ENCODE measurements at places on chromosomes 16 and 17.

- no peak for DNase-seq
Observed at GRCh38 chr17:55680686-55681341, 41.9 kb downstream of the TMEM100 start.

- DNase-seq, result no peak
Observed at GRCh38 chr17:66301367-66301863, 998 bp upstream of the PRKCA start.

- DNase-seq, result no peak
Observed at GRCh38 chr17:27558842-27559505, 72.0 kb upstream of the LGALS9 start.

DNA sequence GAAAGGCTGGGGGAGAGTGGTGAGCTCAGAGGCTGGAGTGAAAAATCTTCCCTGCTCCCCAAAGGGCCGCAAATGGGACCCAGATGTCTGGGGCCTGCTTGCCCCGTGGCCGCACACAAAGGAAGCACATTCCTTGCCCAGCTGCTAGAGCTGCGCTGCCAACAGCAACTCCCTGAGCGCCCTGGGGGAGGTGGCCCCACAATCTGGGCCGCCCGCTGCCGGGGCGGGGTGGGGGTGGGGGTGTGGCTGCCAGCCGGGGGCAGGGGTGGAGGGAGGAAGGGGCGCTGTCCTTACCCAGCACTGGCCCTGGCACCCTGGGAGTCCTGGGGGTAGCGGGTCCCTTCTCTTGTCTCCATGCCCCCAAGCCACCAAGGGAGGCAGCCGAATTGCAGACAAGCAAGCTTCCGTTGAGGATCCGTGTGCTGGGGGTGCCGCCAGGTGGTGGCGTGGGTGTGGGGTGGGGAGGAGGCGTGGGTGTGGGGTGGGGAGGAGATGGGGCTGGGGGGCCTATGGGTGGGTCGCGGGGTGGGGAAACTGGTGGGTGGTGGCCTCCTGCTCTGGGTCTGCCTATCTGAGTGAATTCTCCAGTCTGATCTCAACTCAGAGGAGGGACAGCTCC lies 48.4 kb upstream of the PABPN1L start:
- no peak for DNase-seq

DNA sequence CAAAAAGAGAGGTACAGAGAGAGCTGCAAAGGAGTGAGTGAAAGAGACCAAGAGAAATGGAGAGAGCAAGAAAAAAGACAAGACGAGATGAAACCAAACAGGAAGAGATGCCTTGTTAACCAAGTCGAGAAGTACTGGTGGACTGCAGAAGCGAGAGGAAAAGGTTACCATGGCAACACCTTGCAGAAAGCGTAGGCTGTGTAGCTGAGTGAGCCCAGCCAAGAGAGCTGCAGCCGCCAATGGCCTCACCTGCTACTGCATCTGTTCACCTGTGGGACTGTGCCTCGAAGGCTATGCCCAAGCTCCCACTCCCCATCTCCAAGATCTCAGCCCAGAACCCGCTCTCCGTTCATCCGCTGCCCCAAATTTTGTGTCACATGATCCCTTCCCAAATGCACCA lies 161.3 kb downstream of the SLC39A11 start:
- DNase-seq, result no peak

GRCh38 chr17:80246266-80246681 lies 14.4 kb upstream of the RNF213 start:
- no peak for DNase-seq

DNA sequence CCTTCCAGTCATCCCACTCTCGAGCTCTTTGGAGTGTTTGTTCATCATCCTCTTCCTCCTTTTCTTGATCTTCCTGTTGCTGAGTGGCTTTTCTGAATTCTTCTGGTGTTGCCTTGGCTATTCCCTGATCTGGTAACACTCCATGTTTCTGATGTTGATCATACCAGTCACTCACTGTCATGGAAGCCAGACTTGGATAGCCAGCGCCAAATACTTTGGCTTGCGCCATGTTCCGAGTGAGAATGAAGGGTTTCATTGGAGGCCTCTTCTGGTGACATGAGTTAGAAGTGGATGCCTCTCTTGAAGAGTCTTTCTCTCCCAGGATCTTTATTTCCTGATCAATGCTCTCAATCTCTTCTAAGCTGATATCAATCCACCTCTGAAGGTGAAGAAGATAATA lies 31.2 kb downstream of the TEX14 start:
- no peak for DNase-seq

DNA sequence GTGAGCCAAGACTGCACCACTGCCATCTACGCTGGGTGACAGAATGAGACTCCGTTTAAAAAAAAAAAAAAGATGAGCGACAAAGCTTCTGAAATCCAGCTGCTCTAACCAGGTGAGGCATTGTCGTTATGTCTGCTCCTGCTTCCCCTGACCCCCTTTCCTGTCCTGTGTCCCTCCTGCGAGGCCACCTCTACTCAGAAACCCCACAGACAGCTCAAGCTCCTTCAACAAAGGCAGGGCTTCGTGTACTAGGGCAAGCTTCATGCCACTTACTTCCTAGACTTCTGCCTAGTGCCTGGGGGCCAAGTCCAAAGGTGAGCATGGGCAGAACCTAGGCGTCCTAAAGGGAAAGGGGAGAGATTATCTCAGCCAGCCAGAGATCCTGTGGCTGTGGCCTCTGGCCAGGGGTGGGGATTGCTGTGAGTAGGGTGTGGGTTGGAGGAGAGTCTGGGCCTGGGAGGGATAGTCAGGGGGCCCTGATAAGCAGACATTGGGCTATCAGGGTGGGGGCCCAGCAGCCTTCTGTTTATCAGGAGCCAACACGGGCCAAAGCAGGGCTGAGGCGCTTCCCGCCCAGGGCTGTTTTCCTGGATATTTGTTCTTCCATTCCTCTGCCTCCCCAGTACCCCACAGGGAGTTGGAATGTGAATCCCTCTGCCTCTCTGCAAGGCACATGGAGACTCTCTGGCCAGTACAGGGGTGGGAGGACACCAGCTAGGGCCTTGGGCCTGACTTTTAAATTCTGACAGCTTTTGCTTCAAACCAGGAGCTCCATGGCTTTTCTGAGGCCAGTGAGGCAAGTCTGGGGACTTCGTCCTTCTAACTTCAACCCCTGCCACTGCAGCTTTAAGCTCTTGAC lies 10.4 kb downstream of the ERAL1 start:
- no peak for DNase-seq

DNA sequence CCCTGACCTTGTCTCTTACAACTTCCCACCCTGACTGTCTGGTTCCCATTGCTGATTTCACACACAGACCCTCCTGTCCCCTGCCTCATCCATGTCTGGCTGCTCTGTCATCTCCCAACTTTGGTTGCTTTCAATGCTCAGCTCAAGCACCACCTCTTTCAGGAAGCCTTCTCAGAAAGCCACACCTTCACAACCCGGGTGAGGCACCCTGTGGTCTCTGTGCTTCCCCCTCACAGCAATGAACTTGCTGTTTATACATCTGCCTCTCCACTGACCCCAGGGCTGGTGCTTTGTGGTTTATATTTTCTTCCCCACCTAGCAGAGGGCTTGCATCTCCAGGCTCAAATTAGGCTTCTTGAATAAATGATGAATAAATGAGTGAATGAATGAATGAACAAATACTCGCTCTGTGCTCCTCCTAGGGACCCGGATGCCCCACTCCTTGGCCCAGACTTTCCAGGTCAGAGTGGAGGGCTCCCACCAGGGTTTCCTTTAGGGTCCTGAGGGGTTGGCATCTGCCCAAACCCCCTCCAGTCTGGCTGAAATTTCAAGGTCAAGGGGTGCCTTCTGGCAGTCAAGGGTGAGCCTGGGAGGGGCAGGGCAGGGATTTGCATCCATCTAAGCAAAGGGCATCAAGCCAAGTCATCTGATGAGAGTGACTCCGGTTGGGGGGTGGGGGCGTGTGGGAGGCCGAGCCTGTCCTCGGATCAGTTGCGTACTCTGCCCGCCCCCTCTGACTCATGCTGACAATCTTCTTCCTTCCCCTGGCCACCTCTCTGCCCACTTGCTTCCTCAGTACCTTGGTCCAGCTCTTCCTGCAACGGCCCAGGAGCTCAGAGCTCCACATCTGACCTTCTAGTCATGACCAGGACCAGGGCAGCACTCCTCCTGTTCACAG lies at the start of gene ITGAX:
TSS of gene ITGAX (plus strand) at position 783 of the 898 bp plus-strand sequence. CDS start at position 862, 79 bp downstream.
- DNase-seq, result no peak

DNA sequence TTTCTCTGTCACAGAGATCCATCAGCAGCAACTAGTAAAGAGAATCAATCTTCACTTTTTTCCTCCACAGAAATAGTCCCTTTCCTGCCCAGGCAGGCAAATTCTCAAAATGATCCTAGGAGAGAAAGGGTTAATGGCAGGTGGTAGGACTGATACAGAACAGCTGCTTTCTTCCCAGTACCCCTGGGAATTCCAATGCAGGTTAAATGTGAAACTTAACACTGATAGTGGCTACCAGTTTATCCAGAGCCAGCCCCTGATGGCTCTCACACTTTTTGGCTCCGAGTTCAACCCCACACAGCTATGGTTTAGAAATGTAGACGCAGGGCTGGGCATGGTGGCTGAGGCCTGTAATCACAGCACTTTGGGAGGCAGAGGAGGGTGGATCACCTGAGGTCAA lies 22.2 kb downstream of the MARVELD3 start:
- no peak for DNase-seq

DNA sequence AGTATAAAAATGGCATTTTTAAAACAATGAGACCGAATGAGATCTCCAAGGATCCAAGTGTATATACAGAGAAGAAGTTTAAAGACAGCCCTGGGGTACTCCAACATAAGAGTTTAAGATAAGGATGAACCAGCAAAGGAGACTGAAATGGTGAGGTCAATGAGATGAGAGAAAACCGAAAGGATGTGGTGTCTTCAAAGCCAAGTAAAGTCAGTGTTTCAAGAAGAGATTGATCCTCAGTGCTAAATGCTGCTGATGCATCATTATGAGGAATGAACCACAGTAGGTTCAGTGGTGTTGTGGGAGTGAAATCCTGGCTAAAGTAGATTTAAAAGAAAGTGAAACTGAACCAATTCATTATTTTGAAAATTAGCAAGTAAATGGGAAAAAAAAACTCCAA lies 38.1 kb upstream of the NLK start:
- no peak for DNase-seq

DNA sequence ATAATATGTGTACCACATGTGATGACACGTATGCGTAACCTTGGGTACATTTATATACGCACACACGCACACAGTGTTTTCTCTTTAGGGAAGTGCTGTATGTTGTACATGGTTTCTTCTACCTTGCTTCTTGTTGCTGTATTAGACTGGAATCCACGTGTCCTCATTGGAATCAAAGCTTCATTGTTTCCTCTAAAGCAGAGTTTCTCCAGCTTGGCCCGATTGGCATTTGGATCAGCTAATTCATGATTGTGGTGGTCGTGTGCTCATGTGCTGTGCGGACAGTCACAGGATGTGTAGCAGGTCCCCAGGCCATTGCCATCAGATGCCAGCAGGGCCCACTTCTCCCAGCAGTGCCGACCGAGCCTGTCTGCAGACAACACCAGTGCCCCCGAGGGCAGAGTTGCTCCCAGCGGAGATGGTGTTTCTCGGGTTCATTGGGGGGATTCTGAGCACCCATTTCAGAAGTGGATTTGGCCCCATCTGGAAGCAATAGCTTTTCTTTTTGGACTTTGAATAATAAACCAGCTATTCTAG lies 148.4 kb downstream of the RPTOR start:
- DNase-seq, result no peak

DNA sequence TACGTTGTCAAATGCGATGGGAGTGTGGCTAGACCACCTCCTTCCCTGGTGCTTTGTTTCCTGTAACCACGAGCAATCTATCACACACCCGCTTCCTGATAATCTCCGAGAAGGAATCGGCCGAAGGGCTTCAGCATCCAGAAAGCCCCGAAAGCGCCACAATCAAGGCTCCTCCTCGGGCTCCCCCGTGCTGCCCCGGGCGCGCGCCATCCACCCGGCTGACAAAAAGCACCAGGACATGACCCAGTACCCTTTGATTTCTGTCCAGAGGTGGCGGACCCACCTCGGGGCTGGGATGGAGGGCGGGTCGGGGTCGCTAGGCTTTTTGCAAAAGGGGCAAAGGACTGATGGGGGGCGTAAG lies 743 bp upstream of the ARMC7 start:
- no peak for DNase-seq

Data from NCI-H446 (cell line).